ENCODE measurements at places on chromosomes 3 and 15. TPM values are rescaled to one million over a fixed set of nuclear protein-coding genes. Genes with fewer than 3 reads are reported as not detected.

ITGA11 gene
- total RNA-seq = 54.2 TPM

GOLGA8T gene
- 0.23 TPM for total RNA-seq

DGKG gene
- 4.4 TPM for total RNA-seq

FBXL2 gene
- 31.0 TPM for total RNA-seq

PAQR9 gene
- total RNA-seq = not detected

LRIG1 gene
- 31.2 TPM for total RNA-seq

CYP8B1 gene
- not detected for total RNA-seq

DNA sequence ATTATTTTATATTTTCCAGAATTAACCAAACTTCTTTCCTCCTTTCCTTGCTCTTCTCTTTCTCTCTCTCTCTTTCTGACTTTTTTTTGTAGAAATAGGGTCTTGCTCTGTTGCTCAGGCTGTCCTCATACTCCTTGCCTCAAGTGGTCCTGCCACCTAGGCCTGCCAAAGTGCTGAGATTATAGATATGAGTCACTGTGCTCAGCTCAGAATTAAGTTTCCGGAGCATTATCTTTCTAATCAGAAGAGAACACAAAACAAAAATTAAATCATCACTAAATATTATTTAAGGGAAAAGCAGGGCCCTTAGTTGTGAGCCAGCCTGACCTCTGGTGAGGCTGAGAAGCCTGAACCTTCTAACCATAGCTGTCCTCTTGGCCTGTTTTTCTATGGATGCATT is 168.2 kb downstream of the SOX2 start:
- DNase-seq = no peak

DNA sequence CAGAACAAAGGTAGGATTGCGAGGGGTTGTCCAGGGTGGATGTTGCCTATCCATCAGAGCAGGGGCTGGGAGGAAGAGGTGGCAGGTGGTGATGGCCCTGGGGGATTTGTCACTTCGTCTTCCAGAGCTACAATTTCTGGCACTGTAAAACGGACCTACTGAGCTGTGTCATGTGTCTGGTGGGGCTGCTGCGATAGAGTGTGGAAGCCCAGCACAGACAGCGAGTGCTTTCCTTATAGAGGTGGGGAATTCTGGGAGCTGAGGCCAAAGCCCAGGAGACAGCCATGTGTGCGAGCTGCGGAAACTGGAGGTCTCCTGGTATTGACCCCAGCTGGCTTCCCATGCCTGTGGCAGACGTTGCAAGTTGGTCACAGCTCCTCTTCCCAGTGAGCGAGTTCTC is 61.2 kb upstream of the SEC22A start:
- DNase-seq = no peak

- DNase-seq = no peak
Measured at GRCh38 chr3:170443457-170443856, 24.8 kb downstream of the CLDN11 start.

- no peak for DNase-seq
Measured at GRCh38 chr3:10933805-10934481, 58.6 kb upstream of the SLC6A1 start.

DNA sequence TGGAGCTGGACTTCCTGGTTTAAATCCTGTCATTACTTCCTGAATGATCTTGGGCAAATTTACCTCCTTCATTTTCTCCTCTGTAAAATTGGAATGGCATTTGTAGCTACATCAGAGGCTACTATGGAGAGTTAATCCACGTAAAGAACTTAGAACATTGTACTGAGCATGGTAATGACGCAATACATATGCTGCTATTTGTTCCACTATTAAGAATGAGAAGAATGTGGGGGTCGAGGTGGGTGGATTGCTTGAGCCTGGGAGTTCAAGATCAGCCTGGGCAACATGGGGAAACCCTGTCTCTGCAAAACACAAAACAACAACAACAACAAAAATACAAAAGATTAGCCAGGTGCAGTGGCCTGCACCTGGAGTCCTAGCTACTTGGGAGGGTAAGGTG is 250.6 kb downstream of the RYR3 start:
- DNase-seq = no peak

DNA sequence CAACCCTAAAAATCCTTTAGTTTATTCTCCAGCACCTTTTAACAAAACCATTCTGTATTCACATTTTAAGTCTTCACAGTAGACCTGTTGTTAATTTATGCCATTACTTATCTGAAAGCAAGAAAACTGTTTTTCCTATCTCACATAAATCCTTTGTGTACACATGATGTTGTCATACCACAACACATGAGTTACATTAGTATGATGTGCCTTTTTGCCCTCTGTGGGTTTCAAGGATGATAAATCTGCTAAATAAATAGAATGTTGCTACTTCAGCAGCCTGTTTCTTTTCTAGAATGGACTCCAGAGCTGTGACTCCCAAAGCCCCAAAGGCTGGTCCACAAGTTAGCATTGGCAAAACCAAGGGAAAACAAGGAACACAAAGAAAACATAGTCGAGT is 151.6 kb downstream of the SERPINI1 start:
- DNase-seq = no peak

- no peak for DNase-seq
Measured at GRCh38 chr3:146781606-146782005, 176.5 kb upstream of the PLSCR5 start.

DNA sequence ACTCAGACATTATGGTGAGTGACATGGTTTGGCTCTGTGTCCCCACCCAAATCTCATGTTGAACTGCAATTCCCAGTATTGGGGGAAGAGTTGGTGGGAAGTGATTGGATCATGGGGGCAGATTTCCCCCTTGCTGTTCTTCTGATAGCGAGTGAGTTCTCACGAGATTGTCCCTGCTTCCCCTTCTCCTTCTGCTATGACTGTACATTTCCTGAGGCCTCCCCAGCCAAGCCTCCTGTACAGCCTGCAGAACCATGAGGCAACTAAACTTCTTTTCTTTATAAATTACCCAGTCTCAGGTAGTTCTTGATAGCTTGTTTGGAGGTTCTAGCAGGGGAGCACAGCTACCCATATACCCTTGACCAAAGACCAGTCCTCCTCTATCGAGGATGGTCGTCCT is 45.9 kb downstream of the ADAM10 start:
- no peak for DNase-seq

DNA sequence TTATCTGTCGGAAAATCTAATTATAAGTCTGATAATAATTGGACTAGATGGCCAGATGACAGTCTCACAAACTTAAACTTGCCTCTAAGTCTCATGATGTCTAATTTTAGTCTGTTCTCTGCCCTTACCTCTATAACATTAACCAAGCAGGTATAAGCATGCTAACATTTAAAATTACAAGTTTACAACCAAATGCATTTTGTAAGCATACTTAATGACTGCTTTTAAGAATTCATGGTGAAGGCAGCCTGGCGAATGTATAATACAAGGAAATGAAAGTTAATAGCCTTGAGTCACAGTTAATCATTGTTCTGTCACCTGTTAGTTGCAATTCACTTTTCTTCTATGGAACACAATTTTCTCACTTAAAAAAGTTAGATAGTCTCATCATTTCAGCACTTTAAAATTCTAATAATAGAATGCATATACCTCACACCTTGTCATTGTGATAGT is 16.5 kb downstream of the BCHE start:
- no peak for DNase-seq

GRCh38 chr15:70488002-70488605 is 275.3 kb downstream of the UACA start:
- no peak for DNase-seq

DNA sequence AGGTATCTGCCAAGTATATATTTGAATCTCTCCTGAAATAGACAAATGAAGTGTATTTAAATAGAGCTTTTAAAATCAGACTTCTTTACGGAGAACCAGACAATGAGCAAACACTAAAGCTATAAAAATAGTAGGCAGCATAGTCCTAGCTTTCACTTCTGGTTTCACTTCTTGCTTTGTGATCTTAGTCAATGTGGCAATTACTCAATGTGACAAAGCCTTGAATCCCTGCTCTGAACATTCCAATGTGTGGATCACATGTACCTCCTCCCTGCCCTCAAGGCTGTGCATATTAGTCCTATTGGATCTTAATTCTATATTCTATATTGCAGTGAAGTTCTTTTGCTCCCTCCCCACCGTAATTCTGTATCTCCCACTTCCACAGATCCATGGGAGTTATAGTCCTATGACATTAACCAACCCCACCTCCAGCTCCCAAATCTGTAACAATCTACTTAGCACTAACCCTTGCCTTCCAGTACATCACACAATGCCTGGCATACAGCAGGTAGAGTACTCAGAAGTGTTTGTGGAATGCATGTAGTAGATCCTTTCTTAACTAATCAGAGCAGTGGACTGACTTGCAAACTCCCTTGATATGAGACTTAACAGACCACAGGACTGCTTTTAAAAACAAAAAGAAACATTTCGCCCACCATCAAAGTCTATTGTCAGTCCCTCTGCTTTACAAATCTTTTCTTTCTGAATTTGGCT is 24.3 kb upstream of the CP start:
- no peak for DNase-seq

DNA sequence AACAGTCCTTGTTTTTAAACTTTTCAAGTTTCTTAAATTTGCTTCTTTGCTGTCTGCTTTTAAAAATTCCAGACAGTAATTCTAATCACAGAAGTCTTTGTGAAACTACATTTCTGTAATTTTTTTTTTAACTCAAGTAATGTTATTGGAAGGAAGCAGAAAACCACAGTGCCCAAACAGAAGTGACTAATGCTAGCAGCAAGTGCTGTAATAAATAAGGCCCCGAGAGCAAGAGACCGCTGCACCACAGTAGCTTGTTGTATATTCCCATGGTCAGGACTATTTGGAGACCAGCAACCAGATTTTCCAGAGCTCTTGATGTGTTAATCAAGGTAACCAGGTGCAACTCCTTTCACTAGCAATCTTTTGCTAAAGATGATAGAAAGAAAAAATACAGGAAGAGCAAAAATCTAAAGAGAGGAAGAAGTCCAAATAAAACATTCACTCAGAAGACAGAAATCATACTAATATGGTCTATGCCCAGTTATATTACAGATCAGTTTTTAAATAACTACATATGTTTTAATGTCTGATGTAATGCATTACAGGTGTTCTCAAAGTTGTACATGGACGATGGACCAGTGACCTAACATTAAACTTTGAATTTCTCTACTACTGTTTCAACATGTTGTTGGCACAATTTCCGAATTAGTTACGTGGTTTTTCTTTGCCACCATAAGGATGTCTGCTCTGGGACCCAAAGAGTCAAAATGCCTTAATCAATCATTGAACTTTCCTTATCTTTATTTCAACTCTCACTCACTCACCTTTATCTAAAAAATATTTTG is 36.4 kb downstream of the WWTR1 start:
- DNase-seq = no peak

GRCh38 chr3:17342119-17342518 is 400.3 kb downstream of the TBC1D5 start:
- no peak for DNase-seq

DNA sequence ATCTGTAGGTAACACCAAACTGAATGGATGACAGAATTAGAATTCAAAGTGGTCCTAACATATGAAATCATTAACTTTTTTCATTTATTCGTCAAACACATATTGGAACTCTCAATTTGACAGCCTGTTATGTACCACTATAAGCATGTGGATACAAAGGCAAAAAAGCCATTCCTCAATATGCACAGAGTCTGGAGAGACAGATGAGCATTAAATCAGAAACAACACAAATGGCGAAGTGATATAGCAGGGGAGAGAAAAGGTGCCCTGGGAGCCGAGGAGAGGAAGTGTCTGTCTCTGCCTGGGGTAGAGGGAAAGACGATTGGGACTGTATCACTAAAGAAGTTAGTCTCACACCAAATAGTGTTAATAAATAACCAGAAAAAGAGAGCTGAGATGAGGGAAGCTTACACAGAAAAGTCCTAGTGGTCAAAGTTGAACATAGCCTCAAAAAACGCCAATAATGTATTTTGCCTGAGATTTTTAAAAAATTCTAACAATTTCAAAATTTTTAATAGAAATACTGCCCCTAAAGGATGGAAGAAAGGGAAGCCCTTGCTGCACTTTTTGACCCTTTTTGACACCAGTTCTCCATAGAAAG is 417.5 kb downstream of the TUSC7 start:
- no peak for DNase-seq

DNA sequence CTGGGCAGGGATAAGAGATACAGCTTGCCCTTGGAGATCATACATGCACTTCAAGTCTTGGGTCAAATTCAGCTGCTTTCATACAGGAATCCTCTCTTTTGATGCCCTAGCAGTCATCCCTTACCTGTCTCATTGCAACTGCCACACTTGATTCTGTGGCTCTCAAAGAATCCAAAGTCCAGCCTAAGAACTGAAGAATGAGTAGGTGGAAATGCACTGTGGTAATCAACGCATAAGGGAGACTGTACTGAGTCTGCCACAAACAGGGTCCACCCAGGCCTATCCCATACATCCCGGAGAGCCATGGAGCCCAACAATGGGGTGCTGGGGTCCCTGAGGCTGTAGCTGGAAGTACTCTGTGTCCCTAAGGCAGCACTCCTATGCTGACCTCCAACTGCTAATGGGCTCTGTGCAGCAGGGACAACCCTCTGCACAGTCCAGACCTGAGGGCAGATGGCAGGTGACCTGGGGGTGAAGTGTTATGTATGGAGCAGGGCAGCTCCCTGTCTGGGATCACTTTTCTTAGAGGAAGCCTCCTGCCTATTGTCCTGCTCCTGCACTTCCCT is 1.7 kb upstream of the VPS18 start:
- DNase-seq = no peak

- no peak for DNase-seq
Measured at GRCh38 chr3:180529778-180530177, 72.2 kb upstream of the TTC14 start.

- DNase-seq = no peak
Measured at GRCh38 chr15:50824514-50824913, 59.0 kb upstream of the SPPL2A start.

DNA sequence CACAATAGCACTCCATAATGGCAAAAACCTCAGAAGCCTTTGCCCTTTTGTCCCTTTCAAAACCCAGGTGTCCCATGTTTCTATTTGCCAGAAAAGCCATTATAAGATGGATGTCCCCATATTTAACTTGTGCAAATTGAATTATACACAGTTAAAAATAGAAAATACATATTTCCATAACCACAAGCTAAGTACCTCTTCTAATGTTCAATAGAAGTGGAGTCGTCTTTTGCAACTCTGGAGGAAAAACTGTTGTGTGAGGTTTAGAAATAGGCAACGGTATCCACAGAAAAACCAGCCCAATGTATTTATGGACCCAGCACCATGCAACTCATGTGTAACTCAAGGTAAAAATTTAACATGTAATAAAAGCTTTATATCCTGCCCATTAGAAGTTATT is 83.6 kb upstream of the STRIT1 start:
- DNase-seq = no peak
